Eye (tissue), 1 donor: ENCODE measurements at places on chromosomes 7 and 10.

GRCh38 chr7:33601101-33601500 is 304.2 kb upstream of the BMPER start:
- peak; percentile 21 for DNase-seq

DNA sequence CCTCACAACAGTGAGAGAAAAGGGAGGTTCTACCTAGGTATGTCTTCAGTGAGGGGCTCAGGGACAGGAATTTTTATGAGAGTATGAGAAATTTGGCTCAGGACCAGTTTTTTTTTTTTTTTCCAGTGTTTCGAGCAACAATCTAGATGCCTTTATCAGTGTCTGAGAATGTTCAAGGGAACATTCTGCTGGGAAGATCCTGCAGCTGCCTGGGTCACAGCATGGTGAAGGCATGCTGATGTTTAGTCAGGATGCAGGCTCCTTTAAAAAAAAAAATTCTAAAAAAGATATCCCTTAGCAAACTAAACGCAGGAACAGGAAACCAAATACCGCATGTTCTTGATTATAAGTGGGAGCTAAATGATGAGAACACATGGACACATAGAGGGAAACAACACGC is 31.0 kb downstream of the SBDS start:
- DNase-seq = peak; percentile 29

DNA sequence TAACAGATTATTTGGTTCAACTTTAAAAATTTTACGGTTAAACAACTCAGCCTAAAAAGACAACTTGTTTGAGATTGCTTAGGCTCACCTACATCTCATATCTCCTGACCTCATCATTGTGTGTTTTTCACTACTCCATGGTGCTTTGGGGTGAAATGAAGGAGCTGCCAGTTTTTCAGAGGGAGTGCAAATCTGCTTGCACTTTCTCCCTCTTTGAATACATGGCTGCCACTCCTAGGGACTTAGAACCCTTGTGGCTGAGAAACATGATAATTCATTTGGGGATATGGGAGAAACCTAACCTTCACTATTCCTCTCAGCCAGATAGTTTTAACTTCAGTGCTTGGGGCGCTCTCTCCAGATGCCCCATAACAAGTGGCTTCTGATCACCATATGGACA is 2.7 kb downstream of the CCSER2 start:
- DNase-seq = no peak

- no peak for DNase-seq
Measured at GRCh38 chr7:90532231-90532929, 62.9 kb downstream of the PTTG1IP2 start.

- DNase-seq = no peak
Measured at GRCh38 chr10:72008096-72008981, 44.1 kb downstream of the CHST3 start.

DNA sequence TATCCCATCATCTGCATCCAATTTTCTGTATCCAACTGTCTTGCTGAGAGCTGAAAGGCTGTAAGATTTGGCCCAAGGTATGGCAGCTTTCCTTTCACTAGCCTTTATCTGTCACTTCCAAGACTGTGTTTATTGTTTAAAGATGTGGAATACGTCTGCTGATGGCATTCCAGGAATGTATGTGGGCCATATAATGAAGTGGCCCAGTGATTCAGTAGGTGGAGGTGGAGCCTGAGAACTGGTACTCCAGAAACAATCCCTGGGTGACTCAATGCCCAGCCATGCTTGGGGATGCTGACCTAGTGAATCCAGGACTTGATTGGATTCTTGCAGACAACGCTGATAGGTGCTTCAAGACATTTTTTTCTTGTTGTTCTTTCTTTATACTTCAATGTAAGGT is 13.5 kb downstream of the NEUROD6 start:
- DNase-seq = peak; percentile 16

DNA sequence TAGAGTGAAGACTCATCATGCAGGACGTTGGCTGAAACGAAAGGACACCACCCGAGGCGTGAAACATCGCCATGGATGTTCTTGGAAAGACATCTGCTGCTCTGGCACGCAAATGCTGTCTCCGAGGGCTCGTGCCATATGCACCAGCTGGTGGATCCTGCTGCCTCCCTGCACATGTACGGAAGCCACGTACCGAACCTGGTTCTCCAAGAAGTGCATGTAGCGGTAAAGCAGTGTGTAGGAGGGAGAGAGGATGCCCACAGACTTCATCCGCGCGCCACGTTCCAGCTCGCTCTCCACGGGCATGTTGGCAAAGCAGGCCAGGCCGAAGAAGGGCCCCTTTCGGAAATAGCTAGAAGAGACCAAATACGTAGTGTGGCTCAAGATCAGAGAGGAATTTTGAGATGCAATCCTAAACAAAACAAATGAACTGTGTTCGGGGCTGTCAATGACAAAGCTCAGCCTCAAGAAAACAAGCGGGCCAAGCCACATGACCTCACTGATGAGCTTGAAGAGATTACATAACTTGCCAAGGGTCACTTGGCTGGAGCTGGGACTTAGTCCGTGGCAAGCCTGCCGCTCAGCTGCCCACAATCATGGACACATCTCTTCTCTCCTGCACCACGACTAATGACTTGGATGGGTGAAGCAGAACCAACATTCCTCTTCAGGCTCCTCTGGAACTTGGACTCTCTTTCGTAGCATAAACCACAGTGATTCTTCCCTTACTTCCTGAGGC is 16.5 kb downstream of the DENND11 start:
- DNase-seq = no peak

GRCh38 chr10:132646443-132647097 is 109.0 kb downstream of the INPP5A start:
- DNase-seq = no peak

DNA sequence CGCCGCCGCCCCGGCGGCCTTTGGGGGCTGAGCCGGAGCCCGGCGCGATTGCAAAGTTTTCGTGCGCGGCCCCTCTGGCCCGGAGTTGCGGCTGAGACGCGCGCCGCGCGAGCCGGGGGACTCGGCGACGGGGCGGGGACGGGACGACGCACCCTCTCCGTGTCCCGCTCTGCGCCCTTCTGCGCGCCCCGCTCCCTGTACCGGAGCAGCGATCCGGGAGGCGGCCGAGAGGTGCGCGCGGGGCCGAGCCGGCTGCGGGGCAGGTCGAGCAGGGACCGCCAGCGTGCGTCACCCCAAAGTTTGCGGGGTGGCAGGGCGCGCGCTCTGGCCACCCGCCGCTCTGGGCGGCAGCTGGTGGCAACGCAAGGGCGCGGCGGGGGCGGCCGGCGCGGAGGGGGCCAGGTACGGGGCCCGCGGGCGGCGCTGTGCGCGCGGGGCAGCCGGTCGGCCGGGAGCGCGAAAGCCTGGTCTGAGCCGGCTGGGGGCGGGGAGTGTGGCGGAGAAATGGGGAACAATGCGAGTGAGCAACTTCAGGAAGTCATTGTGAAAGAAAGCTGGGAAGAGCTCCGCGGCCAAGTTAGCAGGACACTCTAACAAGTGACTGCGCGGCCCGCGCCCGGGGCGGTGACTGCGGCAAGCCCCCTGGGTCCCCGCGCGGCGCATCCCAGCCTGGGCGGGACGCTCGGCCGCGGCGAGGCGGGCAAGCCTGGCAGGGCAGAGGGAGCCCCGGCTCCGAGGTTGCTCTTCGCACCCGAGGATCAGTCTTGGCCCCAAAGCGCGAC is at the start of gene IKZF1:
Gene IKZF1 (plus strand): TSS at position 588 of the 782 bp plus-strand sequence. CDS start 14,346 bp downstream, outside the sequence.
- DNase-seq = peak; percentile 35

DNA sequence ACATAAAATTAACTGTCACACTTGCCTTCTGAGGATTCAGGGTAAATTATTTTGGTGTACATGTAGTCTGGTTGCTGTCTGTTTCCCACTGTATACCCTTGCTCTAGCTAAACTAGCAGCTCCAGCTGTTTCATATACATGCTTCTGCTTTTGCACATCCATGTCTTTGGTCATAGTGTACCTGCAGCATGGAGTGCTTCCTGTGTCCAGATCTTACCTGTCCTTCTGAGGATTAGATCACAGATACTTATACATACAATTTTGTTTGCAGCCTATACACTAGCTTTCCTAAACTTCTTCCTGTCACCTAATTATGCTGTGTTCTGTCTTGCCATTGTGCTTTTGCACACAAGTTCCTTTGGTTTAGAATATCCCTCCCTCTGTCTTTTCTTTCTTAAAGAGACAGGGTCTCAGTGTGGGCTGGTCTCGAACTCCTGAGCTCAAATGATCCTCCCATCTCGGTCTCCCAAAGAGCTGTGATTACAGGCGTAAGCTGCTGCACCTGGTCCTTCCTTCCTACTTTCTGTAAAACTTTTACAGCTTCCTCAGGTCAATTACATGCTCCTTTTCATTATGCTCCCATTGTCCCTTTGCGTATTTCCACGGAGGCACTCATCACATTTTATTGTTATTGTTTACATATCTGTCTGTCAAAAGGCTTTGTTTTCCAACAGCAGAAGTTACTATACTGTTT is 33.8 kb downstream of the TPST1 start:
- no peak for DNase-seq

DNA sequence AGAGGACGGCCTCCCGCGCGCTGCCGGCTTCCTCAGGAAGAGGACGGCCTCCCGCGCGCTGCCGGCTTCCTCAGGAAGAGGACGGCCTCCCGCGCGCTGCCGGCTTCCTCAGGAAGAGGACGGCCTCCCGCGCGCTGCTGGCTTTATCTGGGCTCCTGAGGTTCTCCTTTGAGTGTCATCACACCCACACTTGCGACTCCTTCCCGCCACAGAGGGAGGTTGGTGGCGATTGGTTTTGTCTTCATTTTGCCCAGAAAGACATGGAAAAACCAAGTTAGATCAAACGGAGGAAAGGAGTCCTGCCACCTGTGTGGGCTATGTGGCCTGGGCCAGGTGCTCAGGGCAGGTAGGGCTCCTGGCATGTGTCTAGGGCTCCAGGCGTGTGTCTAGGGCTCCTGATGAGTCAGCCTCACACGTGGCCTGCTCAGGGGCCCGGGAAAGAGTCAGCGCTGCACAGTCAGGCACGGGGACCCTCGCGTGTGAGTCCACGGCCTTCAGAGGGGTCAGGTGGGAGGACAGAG is 138.0 kb downstream of the VIPR2 start:
- DNase-seq = no peak

DNA sequence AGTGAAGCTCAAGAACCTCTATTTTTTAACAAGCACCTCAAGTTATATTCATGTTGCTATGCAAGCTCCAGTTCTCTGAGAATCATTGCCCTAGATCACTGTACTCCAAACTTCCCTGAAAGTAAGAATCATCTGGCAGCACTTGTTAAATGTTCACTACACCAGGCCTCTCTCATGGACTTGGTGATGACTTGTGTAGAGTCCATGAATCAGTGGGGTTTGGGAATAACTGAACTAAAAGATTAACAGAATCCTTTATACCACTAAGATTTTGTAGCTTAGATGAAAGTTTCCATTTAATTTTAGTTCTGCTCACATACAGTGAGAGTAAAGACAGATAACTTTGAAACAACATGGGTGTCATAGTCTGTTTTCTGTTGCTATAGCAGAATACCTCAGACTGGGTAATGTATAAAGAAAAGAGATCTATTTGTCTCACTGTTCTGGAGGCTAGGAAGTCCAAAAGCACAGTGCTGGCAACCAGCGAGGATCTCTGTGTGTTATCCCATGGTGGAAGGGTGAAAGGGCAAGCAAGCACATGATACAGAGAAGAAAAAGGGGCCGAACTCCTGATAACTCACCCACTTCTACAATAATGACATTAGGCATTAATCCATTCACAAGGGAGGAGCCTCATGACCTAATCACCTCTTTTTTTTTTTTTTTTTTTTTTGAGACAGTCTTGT is 27.9 kb upstream of the AOAH start:
- DNase-seq = no peak

GRCh38 chr10:73650537-73651331 is 5.1 kb downstream of the SYNPO2L start:
- peak; percentile 17 for DNase-seq

DNA sequence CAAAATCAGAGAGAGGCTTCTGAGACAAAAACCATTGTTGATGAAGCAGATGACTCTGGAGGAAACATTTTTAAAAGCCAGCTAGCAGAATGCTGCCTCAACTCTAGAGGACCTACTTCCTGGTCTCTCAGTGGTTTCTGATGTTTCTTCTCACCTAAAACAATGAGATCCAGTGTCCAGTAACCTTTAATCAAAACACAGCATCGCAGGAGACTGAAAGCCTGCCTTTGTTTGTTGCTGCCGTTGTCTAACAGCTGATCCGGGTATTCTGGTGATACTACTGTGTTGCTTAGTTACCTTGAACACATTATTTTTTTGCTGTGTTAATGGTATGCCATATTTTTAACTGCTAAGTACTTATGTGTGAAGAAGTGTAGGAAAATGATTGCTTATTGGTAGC is 70.9 kb downstream of the WIPF3 start:
- DNase-seq = peak; percentile 27

DNA sequence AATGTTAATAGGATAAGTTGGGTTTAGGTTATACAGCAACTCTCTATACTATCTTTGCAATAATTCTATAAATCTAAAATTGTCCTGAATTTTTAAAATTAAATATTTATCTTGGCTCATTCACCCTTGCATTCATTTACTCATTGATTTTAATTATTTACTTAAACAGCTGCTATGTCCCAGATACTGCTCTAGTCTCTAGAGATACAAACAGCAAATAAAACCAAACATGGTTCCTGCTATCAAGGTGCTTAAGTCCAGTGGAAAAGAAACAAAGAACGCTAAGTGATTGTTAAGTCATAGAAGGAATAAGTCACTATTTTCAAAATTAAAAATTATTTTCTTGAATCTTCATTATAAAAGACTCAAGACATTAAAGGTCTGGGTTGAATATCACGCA is 29.9 kb upstream of the MAT1A start:
- peak; percentile 6 for DNase-seq

GRCh38 chr7:96285579-96285978 is 36.3 kb downstream of the SLC25A13 start:
- no peak for DNase-seq

DNA sequence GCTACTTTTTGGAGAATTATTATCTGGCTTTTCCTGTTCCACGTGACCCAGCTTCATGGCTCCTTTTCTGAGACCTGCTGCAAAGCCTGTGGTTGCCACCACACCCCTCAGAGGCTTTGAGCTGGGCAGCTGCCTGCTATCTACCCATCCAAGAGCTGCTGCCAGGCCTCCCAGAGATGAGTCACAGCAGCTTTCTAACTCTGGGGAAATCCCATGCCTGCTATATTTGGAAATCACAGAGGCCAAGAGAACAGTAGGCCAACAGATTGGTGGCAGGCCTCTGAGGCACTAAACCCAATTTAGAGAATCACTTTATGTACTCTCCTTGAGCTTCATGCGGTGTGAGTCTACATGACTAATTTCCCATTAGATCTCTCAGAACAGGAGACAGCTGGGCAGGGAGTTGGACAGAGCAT is 35.2 kb downstream of the SGCE start:
- peak; percentile 11 for DNase-seq

DNA sequence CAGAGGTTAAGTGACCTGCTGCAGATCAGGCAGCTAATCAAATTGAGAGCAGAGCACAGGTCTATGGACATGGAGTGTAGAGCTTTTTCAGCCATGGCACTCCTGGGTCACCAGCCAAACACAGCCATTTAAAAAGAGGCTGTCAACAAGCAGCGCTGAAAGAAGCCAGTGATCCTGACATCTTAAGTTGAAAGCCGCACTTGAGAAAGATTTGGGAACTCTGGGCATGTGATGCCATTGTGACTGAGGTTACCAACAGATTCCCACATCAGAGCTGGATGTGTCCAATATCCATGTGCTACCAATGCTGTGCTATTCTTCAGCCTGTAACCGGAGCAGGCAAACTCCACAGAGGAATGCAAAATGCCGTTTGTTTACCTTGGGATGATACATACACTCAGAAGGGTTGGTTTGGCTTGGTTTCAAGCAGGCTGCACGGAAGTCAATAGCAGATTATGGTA is 56.2 kb upstream of the ABLIM1 start:
- DNase-seq = peak; percentile 63
